ENCODE measurements at places on chromosomes 16 and 17.

- DNase-seq, result no peak
Measured at GRCh38 chr16:2773188-2773968, 3.7 kb downstream of the ELOB start.

GRCh38 chr16:472199-472504 lies 46.7 kb downstream of the RAB11FIP3 start:
- DNase-seq, result no peak

GRCh38 chr17:62627219-62627903 lies at the start of gene MRC2:
Gene MRC2 (plus strand): TSS chr17:62627670. CDS start chr17:62627803, 133 bp downstream.
- DNase-seq, result peak; percentile 87

GRCh38 chr16:59566446-59566845 lies 832.3 kb upstream of the GOT2 start:
- DNase-seq, result no peak

DNA sequence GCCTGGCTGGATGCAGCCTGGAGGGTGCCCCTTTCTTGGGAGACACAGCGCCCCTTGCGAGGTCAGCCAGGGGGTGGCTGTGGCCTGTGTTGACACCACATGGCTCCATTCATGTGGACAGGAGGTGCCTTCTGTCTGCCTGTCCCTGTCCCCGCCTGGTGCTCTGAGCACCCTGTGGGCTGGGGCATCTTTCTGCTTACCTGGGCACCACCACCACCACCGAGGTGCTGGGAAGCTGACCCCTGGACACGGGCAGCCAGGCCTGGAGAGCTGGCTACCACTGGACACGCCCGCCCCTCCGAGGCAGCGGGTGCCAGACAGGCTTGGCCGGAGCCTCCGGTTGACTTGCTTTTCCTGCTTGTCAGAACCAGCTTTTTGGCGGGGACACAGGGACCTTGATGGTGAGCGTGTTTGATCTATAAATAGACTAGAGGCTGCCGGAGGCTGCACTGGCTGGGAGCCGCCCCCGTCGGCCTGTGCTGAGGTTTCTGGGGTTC lies 121.3 kb upstream of the GSE1 start:
- peak; percentile 27 for DNase-seq
